Stimulated activated CD8-positive, alpha-beta memory T cell treated with anti-CD3 and anti-CD28 coated beads, Interleukin-15, amount 100 ng/mL, for 1 hour (primary cell): ENCODE measurements at places on chromosomes 5 and 9.

DNA sequence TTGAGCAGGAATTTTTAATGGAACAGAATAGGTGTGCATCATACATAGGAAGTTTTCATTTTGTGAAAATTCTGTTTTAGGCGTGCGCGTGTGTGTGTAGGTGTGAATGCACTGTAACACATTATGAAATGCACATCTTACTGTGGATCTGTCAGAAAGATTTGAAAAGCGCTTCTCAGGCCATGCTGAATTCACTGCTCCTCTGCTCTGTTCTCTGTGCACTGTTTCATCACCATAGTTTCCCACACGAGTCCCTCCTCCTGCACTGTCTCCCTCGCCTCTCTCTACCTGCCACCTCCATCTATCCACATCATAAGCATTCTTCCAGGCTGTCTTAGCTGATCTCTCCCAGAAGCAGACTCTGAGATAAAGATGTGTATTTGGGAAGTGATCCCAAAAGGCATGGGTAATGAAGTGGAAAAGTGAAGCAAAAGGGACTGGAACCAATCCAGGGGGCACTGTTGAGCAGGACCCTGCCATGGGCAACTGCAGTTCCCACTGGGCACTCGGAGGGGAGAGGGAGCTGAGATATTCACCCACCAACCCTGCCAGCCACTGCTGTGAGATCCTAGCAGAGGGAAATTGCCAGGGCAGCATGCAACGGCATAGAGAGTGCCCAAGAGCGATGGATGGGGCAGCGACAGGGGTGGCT, 65.9 kb downstream of the GABBR2 start:
- DNase-seq, result no peak

DNA sequence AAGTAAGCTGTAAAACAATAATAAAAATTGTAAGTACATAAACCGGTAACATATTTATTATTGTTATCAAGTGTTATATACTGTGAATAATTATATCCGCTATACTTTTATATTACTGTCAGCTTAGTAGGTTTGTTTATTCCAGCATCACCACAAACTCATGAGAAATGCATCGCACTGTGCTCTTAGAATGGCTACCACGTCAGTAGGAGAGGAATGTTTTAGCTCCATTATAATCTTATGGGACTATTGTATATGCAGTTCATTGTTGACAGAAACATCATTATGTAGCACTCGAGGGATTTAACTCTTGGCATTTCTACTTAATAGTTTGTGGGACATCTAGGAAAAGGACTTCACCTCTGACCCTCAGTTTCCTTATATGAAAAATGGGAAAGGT, 16.4 kb downstream of the SLC12A2 start:
- DNase-seq, result no peak

GRCh38 chr9:79588488-79589223, 16.9 kb downstream of the TLE4 start:
- DNase-seq, result no peak

DNA sequence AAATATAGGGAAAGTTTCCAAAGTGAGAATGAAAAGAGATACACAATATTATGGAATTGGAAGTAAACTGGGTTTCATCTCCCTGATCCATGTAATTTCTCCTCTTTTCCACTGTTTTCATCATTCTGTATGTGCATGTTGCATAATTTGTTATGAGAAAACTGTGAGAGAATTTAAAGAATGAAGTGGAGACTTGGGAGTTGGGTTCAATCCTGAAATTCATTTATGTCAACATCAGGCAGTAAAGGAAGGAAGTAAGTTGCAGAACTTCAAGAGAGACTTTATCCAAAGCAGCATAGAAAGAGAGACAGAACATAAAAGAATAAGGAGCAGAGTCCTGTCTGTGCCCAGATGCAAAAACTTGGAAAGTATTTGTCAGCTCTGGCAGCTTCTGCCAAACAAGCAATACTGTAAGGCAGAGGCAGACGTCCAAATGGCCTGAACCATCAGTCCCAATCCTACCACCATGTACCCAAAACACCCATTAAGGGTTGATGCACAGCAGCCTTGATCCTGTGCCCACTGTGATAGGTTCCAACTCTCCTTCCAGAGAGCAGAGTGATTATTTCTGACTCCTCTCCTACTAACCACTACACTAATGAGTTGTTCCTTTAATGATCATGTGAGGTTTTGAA, 425.3 kb upstream of the CDH6 start:
- DNase-seq, result no peak

DNA sequence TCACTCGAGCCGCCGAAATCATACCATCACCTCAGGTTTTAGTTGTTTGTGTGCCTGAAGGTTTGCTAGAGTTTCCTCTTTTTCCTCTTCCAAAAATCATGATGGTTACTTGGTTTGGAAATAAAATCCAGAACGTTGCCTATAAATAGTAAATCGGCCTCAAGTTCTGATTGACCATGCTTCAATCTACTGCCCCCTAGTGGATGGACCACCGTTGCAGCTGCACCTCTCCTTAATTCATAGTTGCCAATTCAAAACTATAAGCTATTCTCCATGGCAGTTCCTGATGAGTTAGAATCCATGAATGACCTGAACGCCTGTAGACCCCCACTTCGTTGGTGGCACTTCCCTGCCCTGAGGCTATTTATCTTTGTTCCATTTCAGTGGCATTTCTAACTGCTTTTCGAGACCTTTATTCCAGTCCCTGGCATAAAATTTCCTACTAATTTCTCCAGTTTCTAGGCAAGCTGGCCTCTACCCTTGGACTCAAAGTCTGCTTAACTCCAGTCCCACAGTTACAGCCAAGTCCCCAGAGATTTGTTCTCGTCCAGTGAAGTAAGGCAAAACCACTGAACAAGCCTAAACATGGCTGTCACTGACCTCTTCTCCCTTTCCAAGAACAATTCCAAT, 422.6 kb downstream of the EFNA5 start:
- DNase-seq, result no peak

DNA sequence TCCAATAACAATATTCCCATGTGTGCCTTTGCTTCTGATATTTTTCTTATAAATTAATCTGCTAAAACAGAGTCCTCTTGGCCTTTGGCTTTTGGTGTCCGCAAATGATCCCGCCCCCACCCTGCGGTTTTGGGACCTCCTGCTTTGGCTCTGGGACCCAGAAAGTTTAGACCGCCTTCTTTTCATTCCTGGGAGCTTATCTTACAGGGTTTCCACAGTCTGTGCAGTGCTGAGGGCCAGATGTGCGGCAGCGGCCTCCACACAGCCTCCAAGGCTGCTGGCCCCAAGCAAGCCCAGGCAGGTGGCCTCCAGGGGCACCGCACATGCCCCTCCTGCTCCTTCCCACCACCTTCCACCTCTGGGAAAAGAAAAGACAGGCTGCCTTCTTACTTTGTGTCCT, 191.5 kb downstream of the ERCC6L2 start:
- no peak for DNase-seq

DNA sequence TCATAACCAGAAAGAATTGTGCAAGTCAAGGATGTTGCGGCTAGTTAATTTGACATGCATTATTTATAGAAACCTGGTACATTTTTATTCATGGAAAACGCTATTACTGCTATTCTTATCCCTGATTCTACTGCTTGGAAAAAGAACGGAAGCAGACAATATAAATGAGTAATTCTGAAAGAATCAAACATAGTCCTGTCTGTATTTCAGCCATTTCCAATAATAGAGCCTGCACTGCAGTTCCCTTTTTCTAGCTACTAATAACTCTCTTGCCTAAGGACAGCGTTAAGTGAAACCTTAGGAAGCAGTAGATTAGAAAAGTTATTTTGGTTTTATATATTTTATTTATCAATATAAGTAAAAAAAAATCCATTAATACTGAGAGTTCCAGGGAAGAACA, 414.9 kb downstream of the CYLC2 start:
- DNase-seq, result no peak

- DNase-seq, result no peak
Observed at GRCh38 chr5:98498028-98498427, 275.4 kb upstream of the RGMB start.

GRCh38 chr5:138334867-138335447, 3.1 kb upstream of the FAM53C start:
- DNase-seq, result no peak

DNA sequence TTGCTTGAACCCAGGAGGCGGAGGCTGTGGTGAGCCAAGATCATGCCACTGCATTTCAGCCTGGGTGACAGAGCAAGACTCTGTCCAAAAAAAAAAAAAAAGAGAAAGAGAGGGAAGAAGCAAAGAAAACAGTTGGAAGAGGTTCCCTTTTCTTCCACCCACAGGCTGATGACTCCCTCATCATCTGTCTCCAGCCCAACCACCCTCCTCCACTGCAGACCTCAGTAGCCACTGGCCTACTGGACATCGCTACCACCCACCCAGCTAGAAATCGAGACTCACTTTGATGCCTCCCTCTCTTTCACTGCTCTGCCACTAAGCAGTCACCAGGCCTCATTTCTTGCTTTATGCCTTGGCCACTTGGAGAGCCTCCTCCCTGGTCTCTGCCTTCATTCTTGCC, 71.2 kb downstream of the NIPSNAP3B start:
- no peak for DNase-seq

- DNase-seq, result no peak
Observed at GRCh38 chr5:12208366-12209100, 304.3 kb upstream of the CTNND2 start.

GRCh38 chr5:78855026-78855425, 130.1 kb downstream of the ARSB start:
- no peak for DNase-seq

- DNase-seq, result no peak
Observed at GRCh38 chr5:145198525-145199260, 636.4 kb downstream of the PRELID2 start.

- DNase-seq, result no peak
Observed at GRCh38 chr5:142167458-142167857, 58.9 kb downstream of the NDFIP1 start.

DNA sequence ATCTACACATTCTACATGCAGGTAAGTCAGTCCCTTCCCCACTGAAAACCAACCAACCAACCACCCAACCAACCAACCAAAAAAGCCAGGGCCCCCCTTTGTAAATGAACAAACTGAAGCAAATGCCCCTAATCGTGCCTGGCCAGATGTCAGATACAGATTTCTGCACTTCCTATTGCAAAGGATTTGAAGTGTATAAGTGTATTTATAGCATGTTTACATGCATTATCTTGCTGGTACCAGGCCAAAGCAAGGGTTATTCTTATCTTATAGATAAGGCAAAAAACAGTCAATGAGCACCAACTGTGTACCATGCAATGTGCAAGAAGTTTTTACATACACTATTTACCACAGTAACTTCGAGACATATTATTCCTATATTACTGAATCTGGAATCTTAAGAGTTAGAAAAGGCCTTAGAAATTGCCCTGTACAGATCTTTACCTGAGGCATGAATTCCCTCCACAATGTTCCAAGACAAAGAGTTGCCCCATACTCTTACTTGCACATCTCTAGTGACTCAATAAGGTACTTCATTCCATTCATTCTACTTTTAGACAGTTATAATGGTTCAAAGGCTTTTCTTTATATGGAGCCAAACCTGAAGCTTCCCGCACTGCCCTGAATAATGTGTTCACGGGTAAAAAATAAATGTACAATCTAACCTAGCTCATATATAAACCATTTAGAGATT, 51.7 kb upstream of the NR5A1 start:
- DNase-seq, result no peak

DNA sequence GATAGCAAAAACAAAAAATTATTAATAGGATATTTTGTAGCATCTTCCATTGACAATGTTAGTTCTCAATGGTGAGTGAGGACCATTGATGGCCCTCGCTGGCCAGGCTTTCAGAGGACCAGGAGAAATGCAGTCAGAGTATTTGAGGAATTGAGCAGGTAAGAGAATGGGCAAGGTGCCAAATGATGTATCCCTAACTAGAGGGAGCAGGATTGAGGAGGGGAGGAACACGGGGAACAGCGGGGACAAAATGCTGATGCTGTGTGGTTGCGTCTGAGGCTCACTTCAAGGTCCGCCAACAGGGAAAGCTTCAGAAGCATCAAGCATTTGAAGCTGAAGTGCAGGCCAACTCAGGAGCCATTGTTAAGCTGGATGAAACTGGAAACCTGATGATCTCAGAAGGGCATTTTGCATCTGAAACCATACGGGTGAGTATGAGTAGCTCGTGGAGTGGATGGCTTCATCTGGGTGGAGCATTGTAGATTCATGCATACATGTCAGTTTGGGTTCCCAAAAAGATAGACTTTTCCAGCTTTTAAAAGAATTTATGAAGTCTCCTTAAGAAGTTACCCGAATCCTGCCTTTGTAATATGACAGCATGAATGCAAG, 16.2 kb downstream of the SPTAN1 start:
- no peak for DNase-seq

GRCh38 chr5:19930451-19930850, 57.5 kb downstream of the CDH18 start:
- no peak for DNase-seq

- no peak for DNase-seq
Observed at GRCh38 chr5:118990582-118990981, 2.2 kb upstream of the DTWD2 start.

DNA sequence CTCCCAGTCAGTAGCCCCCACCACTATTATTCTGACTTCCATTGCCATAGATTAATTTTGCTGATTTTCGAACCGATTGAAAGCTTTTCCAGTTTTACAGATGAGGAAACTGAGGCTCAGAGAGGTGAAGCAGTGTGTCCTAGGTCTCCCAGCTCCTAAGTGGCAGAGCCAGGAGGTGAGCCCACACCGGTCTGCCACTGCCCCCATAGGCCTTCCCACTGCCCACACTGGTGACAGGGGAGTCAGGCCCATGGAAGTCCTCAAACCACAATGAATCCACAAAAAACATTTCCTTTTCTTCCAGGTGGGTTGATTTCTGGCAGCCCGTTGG, 54.9 kb upstream of the RPL26L1 start:
- no peak for DNase-seq

- DNase-seq, result no peak
Observed at GRCh38 chr9:88990729-88991065, 571 bp upstream of the S1PR3 start.

GRCh38 chr5:10595672-10596309, 31.9 kb downstream of the ANKRD33B start:
- no peak for DNase-seq

- DNase-seq, result no peak
Observed at GRCh38 chr9:107020040-107020530, 157.1 kb downstream of the ZNF462 start.

- DNase-seq, result no peak
Observed at GRCh38 chr5:107477492-107477891, 193.2 kb downstream of the EFNA5 start.

GRCh38 chr9:129708793-129709192, 43.3 kb downstream of the PRRX2 start:
- DNase-seq, result no peak

- no peak for DNase-seq
Observed at GRCh38 chr5:125451622-125452021, 705.2 kb upstream of the ZNF608 start.

DNA sequence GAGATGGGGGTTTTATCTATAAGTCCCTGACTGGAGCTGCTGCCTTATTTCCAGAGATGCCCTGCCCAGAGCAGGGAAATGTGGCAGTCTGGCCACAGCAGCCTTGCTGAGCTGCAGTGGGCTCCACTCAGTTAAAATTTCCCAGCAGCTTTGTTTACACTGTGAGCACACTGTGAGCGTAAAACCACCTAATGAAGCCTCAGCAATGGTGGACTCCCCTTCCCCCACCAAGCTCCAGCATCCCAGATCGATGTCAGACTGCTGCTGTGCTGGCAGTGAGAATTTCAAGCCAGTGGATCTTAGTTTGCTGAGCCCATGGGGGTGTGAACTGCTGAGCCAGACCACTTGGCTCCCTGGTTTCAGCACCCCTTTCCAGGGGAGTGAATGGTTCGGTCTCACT, 208.7 kb upstream of the RAI14 start:
- DNase-seq, result no peak

- DNase-seq, result no peak
Observed at GRCh38 chr5:127673117-127673800, 24.4 kb downstream of the CTXN3 start.
